ENCODE measurements at places on chromosomes 3 and 15.

DNA sequence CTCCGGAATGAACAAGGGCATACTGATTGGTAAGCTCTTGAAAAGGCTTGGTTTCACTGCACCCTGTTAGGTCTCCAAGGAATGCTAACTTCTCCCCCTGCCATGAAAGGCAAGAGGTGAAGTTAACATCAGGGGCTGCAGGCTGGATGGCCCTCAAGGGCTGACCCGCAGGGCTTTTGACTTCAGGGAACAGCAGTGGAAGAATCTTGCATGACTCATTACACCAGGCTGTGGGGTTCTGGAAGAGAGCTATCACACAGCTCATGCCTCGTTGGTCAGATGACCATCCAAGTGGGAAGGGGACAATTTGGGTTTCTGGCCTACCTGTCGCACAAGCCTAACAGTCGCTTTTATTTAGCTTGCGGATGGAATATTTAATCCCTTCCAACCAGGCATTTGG is 23.6 kb upstream of the ATG7 start:
- DNase-seq: no peak

GRCh38 chr3:144162042-144162441 is 190.4 kb downstream of the DIPK2A start:
- no peak for DNase-seq

GRCh38 chr3:101984356-101984755 is 135.0 kb downstream of the NFKBIZ start:
- no peak for DNase-seq

GRCh38 chr3:116443191-116443661 is 2.1 kb downstream of the LSAMP start:
- no peak for DNase-seq

DNA sequence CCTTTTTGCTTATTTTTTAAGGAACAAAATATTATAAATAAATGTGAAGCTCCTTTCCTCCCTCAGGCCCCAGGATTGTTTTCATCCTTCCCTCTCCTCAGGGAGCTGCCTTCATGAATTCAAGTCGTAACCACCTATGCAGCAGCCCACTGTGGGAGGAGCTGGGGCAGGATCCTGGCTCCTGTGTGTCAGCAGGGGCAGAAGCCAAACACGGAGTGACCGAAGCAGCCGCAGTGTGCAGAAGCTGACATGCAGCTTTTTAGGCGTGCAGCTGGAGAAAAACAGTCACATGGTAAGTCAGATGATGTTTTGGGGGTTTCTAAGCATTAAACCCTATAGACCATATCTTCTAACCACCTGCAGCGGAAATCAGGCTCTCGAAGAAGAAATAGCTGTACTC is 231.3 kb downstream of the OCA2 start:
- DNase-seq: no peak

- no peak for DNase-seq
Measured at GRCh38 chr15:94674296-94674695, 442.9 kb downstream of the MCTP2 start.

All from stimulated activated naive B cell treated with anti-CD40 and anti-IgM and Interleukin-4, amounts not matched to agents 10 μg/mL and 1 μg/mL and 100 μg/mL, for 72 hours (primary cell).